ENCODE measurements at places on chromosomes 4 and X.

GRCh38 chr4:48329976-48330375 is 11.4 kb upstream of the SLAIN2 start:
- peak; percentile 47 for DNase-seq

DNA sequence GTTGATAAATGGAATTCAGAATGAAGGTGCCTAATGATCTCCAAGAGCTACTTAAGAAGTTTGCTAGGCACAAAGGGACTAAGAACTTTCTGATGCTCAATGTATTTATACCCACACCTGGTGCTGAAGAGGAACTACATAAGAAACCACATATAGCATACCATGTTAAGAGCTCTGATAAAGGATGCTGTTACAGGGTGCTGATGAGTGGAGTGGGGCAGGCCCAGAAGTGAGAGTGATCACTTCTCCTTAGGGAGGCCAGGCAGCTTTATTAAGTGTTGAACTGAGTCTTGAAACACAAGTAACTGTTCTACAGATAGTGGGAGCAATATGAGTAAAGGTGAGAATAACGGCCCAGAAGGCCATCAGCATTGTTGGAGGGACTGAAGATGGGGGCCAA is 68.3 kb upstream of the CHRDL1 start:
- DNase-seq: no peak

- DNase-seq: peak; percentile 87
Measured at GRCh38 chr4:123555233-123555806, 158.7 kb downstream of the SPRY1 start.

DNA sequence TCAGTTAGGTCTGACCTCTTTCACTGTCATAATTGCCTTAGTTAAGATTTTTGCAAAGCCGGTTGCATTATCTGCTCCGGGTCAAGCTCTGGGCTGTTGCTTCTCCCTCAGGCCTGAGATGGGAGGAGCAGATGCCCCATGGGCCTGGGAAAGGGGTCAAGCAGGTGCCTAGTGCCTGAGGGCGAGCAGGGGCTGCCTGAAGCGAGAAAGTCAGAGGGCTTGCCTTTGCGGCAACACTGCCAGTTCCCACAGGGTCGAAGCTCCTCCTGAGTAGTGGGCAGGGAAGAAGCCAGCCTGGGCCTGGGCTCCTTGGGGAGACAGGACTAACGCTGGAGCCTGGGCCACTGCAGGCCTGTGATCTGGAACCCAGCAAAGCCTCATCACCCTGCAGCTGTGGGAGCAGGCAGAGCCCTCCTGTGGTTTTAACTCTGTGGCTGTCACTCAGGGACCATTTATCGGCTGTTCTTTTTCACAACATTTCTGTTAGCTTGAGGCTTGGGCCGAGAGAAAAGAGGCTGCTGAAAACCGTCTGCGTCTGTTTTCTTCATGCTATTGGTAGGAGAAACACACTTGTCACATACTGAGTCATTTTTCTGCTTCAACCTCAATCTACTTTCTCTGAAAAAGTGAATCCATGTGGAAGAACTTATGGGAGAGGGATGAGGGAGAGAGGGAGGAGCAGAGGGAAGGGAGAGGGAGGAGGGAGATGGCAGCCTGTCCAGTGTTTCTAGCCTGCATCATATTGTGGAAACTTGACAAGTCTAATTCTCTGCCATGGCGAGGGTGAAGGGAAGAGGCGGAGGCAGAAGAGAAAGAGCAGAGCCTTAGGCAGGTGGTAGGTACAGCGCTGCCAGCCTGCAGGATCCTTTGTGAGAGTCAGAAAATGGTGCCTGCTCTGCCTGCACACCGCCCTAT is 68.4 kb downstream of the RHOH start:
- no peak for DNase-seq

DNA sequence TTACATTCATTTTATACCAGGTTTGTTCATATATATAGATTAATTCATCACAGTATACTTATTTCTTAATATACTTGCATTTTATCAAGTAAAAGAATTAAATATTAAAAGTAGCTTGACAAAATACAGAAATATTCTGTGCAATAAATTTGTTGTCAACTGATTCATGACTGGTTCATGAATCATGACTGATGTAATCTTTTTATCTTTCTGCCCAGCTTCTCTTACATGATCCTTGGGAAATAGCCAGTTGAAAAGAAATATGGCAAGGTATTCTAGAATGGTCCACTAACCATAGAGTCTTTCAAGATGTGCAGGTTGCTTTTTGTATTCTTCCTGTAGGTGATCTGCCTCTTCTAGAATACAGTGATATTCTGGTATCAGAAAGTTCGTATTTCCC is 4.2 kb upstream of the CCNA2 start:
- no peak for DNase-seq

GRCh38 chr4:124804584-124804983 is 92.1 kb upstream of the ANKRD50 start:
- no peak for DNase-seq

DNA sequence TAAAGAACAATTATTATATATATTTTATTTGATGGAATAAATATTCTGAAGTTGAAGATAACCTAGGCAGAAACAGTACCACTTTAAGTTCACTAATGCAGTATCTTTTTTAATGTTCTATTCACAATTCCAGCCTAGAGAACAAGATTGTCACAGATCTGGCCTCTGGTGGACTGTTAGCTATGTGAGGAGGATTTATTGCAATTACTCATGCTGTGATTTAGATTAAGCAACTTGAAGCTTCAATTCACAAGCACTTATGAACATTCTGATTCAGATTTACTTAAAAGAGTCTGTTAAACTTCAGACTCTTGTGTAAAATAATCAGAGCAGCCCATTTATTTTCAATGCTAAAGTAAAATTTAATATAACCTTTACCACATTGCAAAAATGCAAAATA is 1489.8 kb downstream of the STIM2 start:
- no peak for DNase-seq

DNA sequence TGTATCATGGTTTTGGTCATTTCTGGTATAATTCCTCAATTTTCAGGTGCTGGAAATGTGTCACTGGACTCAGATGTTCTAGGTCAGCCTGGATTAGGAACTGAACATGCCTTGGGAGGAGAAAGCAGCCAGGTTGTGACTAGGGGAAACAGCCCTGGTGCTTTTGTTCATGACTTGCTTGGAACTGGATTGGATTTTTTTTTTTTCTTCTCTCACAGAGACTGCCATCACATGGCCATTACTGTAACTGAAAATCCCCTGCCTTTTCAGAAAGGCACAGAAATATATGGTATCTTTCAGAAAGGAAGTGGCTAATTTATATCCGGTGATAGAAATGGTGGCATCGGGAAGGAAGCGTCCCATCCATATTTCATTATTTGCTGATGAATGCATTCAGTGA is 34.6 kb downstream of the SEPTIN11 start:
- DNase-seq: peak; percentile 44

DNA sequence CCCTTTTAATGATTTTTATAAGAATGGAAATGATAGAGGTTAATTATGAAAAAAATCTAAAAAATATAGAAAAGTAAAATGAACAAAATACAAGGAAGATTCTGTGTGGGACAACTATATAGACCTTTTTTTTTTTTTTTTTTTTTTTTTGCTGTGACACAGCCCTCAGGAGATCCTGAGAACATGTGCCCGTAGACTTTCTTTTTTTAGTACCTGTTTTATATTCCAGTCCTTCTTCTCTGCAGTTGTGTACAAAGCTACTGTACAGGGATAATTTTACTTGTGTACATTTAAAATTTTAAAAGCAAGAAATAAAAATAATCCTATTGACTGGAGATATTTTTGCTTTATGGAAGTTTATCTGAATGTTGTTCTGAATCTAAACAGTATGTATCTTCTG is 85.5 kb downstream of the KDM6A start:
- no peak for DNase-seq

- no peak for DNase-seq
Measured at GRCh38 chr4:100908540-100908939, 390.7 kb upstream of the EMCN start.

GRCh38 chrX:45852884-45853283 is 652.2 kb upstream of the DIPK2B start:
- no peak for DNase-seq

GRCh38 chr4:157791236-157791635 is 381.6 kb downstream of the GASK1B start:
- DNase-seq: no peak

DNA sequence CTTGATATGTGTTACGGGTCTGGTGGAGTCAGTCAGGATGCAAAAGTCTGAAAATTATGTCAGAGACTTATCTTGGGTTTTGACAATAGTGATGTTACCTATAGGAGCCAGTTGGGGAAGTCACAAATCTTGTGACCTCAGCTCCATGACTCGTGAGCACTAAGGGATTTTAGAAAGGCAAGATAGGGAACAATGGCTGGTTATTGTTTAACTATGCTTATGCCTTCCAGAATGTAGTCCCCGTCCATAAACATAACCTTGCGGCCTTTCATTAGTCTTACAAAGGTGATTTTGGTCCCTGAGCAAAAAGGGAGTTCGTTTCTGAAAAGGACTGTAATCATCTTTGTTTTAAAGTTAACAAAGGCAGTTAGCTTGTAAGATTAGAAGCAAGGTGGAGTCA is 23.9 kb upstream of the GATB start:
- no peak for DNase-seq

DNA sequence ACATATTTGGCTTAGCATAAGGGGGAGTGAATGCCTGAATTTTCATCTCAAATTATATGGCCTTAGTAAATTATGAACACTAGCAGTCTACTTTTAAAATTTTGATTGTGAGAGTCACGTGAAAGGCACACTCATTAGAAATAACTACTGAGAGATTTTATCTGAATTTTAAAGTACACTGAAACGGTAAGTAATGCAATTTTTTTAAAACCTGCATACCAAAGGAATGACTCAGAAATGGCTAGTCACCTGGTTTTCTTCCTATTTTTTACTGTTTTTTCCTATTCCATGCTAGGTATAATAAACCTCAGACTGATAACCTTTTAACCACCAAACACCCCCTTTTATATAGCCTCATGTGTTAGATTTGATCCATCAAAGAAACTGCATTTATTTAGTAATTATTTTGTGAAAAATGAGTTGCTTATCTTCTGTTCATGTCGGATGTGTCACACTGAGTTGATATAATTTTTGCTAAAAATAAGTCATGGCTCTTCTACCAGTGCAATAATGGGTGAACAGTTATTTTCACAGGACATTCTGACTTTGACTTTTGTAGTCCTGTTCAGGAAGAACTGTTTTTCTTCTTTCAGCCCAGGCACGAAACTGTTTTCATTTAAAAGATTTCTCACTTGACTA is 40.4 kb downstream of the CPEB2 start:
- no peak for DNase-seq

- DNase-seq: peak; percentile 24
Measured at GRCh38 chrX:10071451-10072144, 85.2 kb upstream of the CLCN4 start.

GRCh38 chrX:24055043-24055356 is 244 bp downstream of the EIF2S3 start:
- DNase-seq: peak; percentile 64

DNA sequence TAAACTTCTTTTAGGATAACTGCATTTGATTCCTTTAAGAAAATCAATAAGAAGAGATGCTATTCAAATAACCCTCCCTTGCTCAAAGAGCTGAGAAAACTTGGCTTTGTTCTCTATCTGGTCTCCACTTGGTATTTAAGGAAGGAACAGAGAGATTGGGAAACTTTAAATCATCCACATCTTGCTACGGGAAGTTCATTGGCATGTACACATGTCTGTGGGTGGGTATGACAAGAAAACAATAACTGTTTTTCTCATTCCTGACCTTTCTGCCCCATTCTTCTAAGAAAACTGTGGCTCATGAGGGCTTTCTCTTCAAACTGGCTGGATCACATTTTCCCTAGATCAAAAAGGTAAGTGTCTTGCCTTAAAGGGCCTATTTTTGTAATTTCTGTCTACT is 6.0 kb downstream of the SEL1L3 start:
- DNase-seq: no peak

GRCh38 chrX:64205441-64205734 is at the start of gene AMER1:
AMER1 (minus strand) TSS chrX:64205708; CDS start chrX:64193286, 12,422 bp downstream.
- peak; percentile 93 for DNase-seq

DNA sequence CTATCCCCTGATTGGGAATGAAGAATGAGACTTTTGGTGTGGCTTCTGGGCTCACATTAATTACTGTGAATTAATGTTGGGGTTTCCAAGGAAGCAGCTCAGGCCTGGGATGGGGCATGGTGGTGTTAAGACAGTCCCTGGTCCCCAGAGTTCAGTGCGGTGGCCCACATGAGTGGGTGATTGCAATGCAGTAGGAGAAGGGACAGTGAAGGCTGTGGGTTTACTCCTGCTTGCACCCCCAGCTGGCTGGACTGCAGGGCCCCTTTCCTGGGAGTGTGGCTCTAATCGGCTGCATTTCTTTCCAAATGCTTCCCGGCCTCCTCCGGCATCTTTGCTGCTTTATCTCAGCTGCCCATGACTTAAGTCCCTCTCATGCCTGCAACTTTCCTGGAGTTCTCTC is 28.2 kb upstream of the GPR78 start:
- DNase-seq: no peak

DNA sequence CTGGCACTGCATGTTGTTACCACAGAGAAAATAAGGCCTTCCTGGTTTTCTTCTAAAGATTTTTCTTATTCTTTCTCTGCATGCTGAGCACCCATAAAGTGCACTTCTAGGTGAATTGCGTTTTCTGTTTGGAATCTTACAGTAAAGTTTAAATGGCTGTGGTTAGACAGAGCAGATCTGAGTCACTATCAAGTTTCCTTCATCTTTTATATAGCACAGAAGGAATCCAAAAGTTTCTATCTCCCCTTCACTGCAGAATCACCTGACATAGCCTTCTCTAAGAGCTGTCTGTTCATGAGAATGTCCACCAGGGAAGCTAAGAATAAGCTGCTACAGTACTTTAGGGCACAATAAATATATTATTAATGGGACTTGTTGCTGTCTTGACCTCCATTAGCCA is 455.5 kb upstream of the FAM241A start:
- no peak for DNase-seq

GRCh38 chrX:47936224-47936939 is 67.4 kb downstream of the ZNF182 start:
- DNase-seq: no peak

- no peak for DNase-seq
Measured at GRCh38 chr4:79181190-79181589, 144.7 kb downstream of the NAA11 start.

GRCh38 chr4:170015285-170015684 is 10.9 kb downstream of the MFAP3L start:
- no peak for DNase-seq

DNA sequence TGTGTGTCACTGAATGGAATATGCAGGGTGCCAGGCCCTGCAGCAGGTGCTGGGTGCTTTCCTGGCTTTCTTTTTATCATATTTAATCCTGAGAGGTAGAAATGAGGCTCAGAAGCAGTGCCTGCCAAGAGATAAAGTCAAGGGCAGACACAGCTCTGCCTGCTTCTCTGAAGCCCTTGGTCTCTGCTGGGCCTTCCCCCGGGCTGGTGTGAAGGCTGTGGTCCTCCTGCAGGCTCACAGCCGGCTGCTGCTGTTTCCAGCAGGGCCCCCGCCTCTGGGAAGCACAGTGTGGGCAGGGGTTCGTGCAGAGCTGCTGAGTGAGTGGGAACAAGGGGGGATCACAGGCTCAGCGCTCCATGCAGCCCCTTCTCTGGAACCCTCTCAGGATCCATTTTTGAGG is 49.6 kb downstream of the TBC1D14 start:
- no peak for DNase-seq

- DNase-seq: no peak
Measured at GRCh38 chr4:7933651-7934510, 5.8 kb downstream of the AFAP1 start.

All from DMS53 (cell line).